CD8-positive, alpha-beta T cell (primary cell): ENCODE measurements at places on chromosomes 1 and 21.

DNA sequence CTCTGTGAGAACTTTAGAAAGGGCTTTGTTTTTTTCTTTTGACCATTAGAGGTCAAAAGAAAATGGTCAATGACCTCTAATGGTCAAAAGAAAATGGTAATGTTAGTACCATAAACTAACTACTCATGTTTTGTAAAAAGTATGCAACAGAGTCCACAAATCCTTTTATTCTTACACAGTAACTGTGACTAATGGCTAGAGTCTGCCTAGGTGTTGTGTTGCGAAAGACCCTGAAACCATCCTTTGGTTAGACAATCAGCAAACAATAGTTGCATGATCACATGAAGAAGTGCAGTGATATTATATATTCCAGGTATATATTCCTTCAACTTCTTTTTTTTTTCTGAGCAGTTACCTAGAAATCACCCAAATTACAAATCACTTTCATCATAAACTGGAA lies 40.9 kb downstream of the NEGR1 start:
- DNase-seq, result no peak

DNA sequence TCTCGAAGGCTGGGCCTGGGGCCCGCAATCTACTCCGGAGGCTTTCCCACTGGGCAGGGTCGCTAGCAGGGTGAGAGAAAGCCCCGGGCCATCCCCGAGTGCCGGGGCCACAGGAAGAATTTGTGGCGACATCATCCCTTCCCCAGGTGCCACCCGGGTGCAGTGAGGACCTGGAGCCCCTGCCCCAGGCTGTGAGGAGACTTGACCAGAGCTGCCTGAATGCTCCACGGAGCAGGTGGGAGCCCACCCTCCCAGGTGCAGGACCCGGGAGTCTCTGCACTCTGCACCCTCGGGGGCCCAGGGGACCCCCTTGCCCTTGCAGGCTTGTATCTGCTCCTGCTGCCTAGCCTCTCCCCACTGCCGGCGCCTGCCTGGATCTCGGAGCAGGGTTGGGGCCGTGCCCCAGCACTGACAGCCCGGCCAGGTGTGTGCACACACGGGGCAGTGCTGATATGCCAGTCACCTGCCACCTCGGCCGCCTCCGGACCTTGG lies 67.5 kb upstream of the RGS7 start:
- no peak for DNase-seq

DNA sequence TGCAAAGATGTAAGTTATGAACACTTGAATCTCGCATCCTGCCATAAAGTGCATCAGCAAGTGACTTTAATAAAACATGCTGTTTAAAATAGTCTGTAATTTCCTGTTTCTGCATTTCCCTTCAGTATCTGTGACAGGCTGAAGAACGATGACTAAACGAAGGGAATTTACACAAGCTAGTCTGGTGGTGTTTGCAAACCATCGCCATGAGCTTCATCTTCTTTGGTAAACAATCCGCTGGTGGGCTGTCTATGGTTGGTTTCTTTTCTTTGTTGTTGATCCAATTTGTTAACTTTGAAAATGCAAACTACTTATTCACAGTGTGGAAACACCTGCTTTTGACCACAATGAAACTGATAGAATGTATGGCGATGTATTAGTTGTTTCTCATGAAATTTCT lies 13.9 kb downstream of the SERTAD4 start:
- no peak for DNase-seq

DNA sequence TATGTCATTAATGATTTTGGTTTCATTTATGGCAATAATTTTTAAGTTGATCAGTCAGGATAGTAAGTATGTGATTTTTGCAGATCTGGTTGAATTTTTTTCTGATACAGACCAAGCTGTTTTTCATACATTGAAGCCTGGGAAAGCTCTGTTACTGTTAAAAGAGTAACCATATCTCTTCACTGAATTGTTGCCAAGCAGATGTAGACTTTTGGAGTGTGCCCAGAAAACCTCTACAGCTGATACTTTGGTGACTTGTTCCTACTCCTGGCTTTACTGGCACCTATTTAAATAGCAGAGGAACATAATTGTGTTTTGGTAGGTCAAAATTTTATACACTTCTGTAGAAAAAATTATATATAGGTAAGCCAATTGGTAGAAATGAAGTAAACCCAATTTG lies 49.4 kb downstream of the NFIA start:
- DNase-seq, result no peak

GRCh38 chr1:212341090-212341489 lies 55.9 kb downstream of the PPP2R5A start:
- no peak for DNase-seq

- no peak for DNase-seq
Observed at GRCh38 chr1:55868026-55868425, 652.9 kb upstream of the USP24 start.

DNA sequence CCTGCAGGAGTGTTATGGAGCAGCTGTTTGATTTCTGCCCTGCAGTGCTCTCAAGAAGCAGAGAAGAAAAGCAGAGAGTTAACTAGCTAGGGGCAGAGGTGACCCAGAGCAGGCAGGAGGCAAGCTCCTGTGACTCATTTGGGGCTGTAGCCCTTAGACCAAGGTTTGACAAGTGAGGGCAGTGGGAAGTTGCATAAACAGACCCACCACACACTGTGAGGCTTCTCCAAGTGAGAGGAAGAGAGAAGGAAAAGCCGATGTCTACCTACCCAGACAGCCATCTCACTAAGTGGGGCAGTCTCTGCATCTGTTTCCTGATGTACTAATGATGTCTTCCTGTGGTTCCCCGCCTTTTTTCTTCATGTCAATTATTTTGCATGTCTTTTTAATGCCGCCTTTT lies 159.9 kb upstream of the NR5A2 start:
- no peak for DNase-seq

DNA sequence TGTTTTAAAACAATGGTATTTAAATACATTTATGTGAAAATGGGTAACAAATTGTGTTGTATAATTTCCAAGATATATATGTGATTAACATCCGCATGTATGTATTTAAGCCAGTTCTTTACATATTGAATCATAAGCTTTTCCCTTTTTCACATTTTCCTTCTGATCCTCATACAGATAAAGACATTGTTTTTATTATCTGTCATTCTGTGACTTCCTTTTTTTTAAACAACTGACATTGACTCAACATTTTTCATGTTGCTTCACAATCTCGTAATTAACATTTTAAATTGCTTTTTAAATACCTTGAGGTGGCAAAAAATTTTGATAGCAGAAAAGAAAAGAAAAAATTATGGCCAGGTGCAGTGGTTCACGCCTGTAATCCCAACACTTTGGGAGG lies 1.4 kb downstream of the STXBP3 start:
- no peak for DNase-seq

GRCh38 chr21:46144464-46145070 lies 10.8 kb downstream of the FTCD start:
- DNase-seq, result peak; percentile 4

GRCh38 chr1:6547301-6547700 lies 7.0 kb downstream of the NOL9 start:
- no peak for DNase-seq

- peak; percentile 98 for DNase-seq
Observed at GRCh38 chr1:44799770-44800584, at the start of gene PLK3. PLK3 (plus strand) TSS chr1:44800377; CDS start chr1:44800464, 87 bp downstream.

DNA sequence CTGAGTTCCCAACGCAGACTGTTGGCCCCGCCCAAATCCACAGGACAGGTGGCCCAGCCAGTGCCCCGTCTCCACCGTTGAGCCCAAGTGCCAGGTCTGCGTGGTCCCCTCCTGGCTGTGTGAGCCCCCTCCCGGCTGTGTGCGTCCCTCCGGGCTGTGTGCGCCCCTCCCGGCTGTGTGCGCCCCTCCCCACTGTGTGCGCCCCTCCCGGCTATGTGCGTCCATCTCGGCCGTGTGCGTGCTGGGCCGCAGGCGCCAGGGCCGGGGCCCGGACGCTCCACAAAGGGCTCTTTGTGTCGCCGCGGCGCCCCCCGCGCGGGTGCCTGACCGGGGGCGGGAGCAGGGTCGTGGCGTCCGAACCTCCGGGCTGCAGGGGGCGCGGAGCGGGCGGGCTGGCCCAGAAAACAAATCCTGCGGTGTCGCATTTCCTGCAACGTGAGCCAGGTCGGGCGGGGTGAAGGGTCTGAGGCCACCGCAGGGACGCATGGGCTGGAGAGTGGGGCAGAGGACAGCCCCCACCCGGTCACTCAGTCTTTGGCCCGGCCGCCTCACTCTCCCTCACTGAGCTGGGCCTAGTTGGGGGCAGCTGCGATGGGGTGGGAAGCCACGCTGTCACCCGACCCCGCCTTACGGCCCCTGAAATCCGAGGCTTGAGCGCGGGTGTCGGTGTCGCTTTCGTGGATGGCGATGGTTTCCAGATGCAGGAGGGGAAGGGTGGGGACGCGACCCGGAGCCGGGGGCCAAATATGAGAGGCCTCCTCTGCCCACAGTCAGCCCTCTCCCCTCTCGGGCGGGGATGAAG lies 18.8 kb downstream of the TNFRSF25 start:
- DNase-seq, result no peak

- DNase-seq, result no peak
Observed at GRCh38 chr1:5393603-5394002, 598.6 kb downstream of the NPHP4 start.

GRCh38 chr1:193402037-193402436 lies 215.6 kb upstream of the B3GALT2 start:
- no peak for DNase-seq

- no peak for DNase-seq
Observed at GRCh38 chr1:242489545-242489944, 35.0 kb downstream of the PLD5 start.

DNA sequence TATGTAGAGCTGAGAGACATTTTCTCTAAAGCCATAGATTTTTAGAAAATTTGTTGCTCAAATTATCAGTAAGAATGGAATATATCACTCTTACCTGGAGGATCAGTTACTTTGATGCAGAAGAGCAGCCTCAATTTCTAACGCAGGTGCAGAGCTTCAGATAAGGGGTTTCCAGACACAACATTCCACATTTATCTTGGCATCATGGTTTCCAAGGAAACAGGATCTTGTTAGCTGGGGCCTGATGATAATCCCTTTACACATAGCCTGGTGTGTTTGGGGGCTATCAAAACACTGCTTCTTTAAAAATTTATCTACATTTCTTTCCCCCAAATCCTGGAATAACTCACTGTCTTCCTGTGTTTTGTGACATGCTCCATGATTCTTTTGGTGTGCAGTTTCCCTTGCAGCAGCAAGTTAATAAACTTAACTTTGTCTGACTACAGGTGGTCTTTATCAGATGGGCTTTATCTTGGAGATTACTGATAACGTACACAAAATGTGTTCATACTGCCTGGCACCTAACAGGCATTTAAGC lies 2.7 kb upstream of the STX12 start:
- DNase-seq, result no peak

DNA sequence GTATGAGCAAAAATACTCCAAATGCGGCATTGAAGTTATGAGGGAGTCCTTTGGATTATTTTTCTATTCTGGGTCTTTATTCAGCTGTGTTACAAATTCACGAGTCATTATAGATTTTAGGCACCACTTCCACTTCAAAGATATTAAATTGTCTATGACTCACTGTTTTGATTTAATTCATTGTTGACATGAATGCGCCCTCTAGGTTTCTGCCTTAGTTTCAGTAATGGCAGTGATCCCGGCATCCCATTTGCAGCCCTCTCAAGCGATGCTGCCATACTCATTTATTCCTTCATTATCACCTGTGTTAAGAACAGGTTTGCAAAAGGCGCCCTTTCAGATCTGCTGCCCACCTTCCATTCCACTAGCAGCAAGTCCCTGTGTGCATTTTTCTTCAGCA lies 14.0 kb downstream of the RSPO1 start:
- DNase-seq, result no peak

DNA sequence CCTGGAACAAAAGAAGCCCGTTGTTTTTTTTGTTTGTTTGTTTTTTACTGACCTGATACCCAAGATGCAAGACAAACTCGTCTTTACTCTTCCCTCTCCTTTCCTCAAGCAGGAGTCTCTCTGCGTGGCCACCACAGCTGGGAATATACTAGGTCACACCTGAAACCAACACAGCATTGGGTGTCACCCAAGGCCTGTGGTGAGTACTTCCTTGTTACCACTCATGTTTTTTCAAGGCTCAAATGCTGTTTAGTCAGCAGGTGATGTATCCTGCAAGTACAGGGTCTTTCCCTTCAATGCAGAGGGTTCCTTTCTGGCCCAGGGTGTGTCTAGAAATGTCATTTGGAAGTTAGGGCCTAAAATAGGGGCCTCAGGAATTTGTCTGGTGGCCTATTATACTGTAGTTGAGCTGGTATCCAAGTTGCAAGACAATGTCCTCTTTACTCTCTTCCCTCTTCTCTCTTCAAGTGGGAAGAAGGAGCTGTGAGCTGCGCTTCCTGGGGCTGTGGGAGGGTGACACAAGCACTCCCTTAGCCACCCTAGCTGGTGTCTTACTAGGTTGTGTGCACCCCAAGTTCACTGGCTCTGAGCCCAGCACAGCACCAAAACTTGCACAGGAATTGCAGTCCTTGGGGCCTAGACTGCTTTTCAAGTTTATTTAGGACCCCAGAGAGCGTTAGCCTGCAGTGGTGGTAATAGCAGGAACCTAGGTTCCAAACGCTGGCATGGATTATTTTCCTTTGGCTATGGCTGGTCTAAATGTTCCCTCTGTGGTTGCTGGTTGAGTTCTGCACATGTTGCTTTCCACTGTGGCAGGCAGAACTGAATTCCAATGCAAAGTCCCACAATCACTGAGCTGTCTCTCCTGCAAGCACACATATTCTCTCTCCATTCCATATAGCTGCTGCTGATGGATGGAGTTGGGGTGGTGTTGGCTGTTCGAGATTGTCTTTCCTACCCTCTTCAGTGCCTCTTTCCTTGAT lies 91.4 kb upstream of the LYPLAL1 start:
- no peak for DNase-seq

- no peak for DNase-seq
Observed at GRCh38 chr1:25664357-25665199, 48.0 kb downstream of the MAN1C1 start.

DNA sequence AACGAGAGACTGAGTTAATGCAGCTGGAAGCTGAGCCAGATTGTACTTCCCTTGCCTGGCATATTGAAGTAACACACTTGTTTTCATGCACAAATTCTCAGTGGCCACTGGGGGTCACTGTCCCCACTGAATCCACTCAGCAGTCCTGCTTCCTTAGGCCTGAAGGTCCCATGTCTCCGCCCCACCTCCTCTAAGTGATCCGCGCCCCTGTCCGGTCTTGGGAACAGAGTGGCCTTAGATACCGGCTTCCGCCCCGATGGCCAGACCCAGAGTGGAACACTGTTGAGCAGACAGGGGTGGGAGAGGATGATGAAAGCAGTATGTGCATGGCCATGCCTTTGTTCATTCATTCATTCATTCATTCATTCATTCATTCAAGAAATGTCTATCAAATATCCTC lies 34.8 kb downstream of the CHAF1B start:
- peak; percentile 48 for DNase-seq

GRCh38 chr1:53359225-53359933 lies 31.5 kb upstream of the LRP8 start:
- DNase-seq, result no peak
